ENCODE measurements at places on chromosomes 3 and 15. TPM values are rescaled to one million over a fixed set of nuclear protein-coding genes. Genes with fewer than 3 reads are reported as not detected.

PTPN9 gene
- polyA plus RNA-seq = 12.9 TPM

TRH gene
- not detected for polyA plus RNA-seq

RAD51 gene
- polyA plus RNA-seq = not detected

LRRN1 gene
- polyA plus RNA-seq = 1.7 TPM

ALDH1A3 gene
- polyA plus RNA-seq = not detected

ANKRD34C gene
- not detected for polyA plus RNA-seq

GPR27 gene
- 0.87 TPM for polyA plus RNA-seq

PFN2 gene
- 11.9 TPM for polyA plus RNA-seq

SV2B gene
- not detected for polyA plus RNA-seq

ANKDD1A gene
- 0.06 TPM for polyA plus RNA-seq

GRCh38 chr3:143991713-143992112 lies 20.1 kb downstream of the DIPK2A start:
- no peak for DNase-seq

DNA sequence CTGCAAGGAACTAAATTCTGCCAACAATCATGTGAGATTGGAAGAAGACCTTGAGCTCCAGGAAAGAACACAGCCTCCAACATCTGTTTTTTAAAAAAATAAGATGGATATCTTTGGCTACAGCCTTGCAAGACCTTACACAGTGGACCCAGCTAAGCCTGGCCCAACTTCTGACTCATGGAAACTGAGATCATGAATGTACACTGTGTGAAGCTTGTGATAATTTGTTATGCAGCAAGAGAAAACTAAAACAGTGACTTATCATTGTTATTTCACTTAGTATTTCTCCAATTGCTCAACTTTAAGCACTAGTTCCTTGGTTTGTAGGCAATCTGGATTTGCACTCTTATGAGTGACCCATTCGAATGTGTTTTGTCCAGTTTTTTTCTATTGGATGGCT lies 29.3 kb downstream of the SHQ1 start:
- no peak for DNase-seq

DNA sequence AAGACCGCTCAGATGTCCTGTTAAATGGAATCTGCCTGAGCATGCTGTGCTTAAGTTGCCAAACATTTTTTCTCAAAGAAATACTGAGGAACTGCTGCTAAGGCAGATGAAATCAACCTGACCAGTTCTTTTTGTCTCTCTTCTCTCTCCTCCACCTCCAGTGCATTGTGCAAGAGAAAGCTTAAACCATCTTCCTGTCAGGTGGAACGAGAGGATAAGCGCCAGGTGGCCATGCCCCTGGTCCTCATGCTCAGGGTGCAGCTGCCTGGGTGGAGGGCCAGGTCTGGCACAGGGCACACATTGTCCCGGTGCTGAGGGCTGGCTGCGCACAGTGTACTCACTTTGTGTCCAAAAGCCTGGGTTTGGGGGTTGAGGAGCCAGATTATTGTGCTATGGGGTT lies 176.2 kb upstream of the TP63 start:
- no peak for DNase-seq

GRCh38 chr3:11509173-11510000 lies 134.3 kb downstream of the VGLL4 start:
- no peak for DNase-seq

GRCh38 chr15:90895571-90896117 lies 7.5 kb upstream of the MAN2A2 start:
- DNase-seq = no peak

DNA sequence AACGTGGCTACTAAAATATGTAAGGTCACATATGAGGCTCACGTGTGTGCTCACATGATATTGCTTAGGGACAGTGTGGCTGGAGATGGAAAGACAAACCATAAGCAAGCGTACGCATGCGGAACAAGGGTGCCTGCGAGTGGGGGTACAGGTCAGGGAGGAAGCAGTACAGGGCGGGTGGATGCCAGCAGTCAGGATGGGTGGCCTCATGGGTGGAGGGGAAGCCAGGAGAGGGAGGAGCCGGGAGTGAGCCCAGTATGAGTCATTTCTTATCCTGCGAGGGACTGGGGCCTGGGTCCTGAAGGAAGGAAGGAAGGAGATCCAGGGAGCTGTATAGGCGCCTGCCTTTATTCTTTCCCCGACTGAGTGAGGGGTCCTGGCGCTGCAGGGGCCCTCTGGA lies 42.0 kb upstream of the CGNL1 start:
- no peak for DNase-seq

DNA sequence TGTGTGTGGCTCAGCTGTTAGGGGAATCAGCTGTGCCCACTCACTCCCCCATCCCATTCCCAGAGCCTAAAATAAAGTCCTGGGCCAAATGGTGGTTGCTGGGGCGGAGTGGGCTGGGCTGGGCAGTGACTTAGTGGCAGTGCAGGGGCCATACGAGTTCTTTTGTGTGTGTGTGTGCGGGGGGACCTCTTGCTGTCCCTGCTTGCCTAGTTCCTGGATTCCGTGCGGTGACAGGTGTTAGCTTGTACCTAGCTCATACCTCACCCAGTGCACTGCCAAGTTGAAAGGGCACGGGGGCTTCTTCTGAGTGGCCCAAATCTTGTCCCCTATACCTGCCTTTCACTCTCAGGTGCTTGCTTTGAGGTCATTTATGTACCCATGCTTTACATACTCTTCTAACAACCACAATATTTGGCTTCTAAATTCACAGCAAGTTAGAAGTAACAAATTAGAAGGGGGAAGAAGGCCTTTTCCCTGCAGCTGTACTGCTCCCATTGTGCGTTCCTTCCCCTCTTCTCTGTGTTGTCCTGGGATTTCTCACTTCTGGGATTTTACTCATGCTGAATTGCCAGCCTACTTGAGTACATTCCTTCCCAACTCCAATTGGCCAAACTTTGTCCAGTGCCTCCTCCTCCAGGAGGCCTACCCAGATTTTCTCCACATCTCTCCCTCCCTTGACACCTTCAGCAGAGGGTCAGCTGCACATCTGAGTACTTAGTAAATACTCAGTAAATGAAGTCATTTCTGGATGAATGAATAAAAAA lies 66.3 kb upstream of the POLG start:
- DNase-seq = no peak

DNA sequence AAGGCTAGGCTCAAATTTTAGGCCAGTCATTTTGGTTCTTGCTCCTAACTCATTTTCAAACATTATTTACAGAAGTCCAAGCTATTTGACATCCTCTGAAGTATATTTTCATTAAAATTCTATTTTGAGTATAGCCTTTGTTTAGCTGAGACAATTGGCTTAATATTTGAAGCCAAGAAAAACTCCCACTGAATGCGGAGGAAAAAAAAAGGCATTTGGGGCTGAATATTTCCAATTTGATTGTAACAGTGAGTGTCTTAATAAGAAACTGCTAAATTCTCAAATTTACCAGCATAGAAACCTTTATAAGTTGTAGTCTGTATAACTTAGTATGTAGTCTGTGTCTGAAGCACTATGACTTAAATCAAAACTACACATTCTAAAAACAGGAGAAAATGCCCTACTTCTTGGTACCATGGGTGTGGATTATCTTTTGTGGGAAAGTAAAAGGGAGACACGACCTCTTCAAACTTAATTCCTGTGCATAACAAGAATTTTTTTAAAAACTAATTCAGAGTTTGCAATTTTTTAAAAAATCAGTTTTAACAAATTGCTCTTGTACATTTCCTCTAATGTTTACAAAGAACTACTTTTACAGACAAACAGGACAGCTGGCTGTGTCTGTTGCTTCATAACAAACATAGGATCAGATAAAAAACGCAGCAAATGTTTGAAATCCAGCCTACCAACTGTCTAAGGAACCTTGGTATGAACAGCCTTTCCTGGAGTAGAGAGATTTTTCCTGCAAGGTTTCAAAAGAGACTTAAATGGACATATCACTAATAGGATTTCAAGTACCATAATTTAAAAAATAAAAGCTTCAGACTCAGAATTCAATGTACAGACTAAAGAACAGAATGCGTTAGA lies 52.7 kb upstream of the LMOD3 start:
- no peak for DNase-seq

DNA sequence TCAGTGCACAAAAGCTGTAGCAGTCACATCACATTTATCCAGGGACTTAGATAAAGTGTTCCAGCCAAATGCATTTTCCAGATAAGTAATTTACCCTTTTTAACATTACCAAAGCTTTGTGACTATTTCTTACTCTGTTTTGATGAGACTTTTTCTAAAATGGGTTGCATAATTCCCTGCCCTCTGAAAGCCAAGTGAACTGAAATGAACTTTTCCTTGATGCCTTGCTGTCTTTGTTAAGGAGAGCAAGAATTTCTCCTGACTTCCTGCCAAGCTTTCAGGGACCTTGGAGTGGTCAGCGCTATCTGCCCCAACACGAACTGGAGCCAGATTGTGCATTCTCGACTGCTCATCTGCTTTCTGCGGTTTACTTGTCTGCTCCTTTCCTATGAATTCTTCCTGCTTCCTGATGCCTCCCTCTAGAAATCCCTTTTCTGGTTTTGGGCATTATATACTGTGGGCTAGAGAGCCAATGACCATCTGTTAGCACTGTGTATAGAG lies 34.8 kb downstream of the EIF4E3 start:
- no peak for DNase-seq

- DNase-seq = no peak
These were observed 292.9 kb upstream of the RORA start for GRCh38 chr15:61521953-61522352.

GRCh38 chr3:120780977-120781376 lies 38.4 kb downstream of the GTF2E1 start:
- no peak for DNase-seq

DNA sequence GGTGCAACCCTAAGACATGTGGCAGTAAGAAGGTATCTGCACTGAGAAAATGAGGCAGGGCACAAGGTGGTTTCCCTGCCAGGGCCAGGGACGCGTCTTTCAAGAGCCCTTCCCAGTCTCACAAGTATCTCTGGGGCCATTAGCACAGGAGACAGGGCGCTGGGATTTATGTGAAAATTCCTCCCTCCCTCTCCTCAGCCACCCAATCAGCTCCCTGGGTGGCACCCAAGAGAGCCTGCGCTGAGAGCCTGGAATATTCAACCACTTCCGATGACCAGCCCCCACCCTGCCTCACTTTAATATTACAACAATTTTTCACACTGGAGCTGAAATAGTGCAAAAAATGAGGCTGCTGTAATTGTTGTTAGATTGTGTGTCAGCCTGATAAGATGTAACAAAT lies 26.1 kb downstream of the SEC61A1 start:
- DNase-seq = no peak

DNA sequence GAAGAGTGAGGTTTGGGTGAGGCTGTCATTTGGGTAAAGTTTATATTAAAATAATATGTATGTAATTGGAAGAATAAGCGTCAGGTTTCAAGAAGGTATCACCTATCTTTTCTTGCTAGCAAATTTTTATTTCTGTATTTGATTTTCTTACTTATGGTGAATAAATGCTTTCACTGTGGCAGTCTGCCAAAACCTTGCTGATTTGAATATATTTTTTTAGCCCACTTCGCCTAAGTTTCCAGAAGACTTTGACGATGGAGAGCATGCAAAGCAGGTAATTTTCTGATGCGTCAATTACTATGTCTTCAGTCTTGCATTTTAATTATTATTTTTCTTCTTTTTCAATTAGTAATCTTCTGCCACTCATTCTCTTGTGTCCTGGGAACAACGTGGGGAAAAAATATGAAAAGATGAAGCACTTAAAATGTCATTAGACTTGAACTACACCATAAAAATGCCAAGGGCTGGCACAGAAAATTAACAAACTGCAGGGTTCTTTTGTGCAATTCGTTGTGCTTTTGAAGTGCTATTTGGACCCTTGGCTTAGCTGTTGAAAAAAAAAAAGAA lies 40.4 kb downstream of the SRP14 start:
- no peak for DNase-seq

- DNase-seq = peak; percentile 41
These were observed 4.6 kb upstream of the TBL1XR1 start for GRCh38 chr3:177201700-177202397.

DNA sequence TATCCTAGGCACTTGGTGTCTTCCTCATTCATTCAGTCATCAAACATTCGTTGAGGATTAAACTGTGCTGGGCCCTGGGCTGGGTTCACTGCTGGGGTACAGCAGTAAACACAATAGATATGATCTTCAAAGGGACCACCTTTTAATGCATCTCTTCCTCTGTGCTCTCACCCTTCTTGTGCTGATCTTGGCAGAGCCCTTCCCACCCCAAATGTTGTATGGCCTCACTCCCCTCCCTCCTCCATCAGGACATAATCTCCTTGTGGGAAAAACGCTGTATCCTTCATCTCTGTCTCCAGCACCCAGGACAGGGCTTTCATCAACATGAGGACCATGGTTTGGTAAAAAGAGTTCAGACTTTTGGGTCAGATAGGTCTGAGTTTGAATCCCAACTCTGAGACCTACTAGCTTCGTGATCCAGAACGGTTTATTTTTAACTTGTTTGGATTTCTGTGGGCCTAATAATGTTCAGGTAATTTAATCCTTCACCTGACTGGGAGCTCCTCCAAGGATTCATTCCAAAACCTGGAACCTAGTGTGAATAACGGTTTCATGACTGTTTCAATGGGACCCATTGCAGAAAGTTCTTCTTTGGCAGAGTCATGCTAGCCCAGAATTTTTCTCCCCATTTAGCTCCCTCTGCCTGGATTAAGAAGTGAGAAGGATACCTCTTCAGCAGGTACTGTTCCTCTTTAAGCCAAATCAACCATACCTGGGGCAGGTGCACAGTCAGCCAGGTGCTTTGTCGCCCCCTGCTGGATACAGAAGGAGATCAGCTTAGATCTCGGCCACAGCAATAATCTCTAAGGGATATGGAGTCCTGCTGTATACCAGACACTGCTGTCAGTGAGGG lies 5.2 kb upstream of the WNT7A start:
- DNase-seq = peak; percentile 54

DNA sequence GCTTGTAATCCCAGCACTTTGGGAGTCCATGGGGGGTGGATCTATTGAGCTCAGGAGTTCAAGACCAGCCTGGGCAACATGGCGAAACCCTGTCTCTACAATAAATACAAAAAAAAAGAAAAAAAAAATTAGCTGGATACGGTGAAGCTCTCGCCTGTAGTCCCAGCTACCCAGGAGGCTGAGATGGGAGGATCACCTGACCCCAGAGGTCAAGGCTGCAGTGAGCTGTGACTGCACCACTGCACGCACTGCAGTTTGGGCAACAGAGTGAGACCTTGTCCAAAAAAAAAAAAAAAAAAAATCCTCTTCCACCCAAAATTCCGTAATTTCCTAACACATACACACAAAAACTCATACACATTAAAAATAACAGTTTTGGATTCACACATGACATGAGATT lies 2.2 kb downstream of the ANO10 start:
- no peak for DNase-seq

GRCh38 chr3:43515970-43516635 lies 105.7 kb downstream of the ANO10 start:
- DNase-seq = no peak

DNA sequence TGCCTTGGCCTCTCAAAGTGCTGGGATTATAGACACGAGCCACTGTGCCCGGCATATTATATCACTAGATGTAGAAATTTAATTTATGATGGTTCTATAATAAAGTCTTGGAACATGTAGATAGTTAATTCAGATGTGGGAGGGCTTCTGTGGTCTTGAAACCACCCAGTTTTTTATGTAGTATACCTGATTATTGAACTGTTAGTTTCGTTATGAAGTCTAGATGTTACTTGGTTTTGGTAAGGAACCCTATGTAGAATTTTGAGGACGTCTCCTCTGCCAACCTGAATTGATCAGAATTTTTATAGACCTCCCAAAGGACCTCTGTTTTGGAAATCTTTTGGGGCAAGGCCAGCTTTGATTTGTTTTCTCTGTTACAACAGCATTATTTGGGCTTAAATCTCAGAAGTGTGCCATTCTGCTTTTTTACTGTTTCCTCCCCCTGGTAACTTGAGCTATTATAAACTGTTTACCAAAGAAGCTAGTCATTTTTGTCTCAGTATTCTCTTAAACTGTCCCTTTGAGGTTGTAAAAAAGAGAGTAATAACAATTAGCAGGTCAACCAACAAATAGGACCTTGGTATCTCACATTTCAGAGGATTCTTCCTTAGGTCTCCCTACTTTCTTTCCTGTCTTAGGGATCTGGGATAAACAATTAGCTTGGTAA lies 20.8 kb downstream of the AKAP13 start:
- no peak for DNase-seq

Measured in naive thymus-derived CD8-positive, alpha-beta T cell (primary cell).